ENCODE measurements at places on chromosomes 3 and 15.

- peak; percentile 16 for DNase-seq
These were observed 32.4 kb downstream of the PEAK1 start for GRCh38 chr15:77387365-77388105.

DNA sequence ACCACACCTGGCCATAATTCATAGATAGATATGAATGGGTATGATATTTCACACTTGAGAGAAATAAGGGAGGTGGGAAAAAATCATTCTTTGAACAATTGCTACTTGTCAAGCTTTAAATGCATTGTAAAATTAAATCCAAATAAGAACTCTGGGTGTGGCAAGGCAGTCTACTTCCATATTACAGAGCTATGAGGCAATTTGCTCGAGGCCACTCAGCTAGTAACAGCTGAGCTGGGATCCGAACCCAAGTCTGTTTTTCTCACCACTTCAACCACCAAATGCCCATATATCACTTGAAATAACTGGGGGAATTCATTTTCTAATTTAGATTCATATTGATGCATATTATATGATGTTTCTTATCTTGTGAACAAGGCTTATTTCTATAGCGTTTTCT is 482.2 kb upstream of the ADAMTS9 start:
- no peak for DNase-seq

DNA sequence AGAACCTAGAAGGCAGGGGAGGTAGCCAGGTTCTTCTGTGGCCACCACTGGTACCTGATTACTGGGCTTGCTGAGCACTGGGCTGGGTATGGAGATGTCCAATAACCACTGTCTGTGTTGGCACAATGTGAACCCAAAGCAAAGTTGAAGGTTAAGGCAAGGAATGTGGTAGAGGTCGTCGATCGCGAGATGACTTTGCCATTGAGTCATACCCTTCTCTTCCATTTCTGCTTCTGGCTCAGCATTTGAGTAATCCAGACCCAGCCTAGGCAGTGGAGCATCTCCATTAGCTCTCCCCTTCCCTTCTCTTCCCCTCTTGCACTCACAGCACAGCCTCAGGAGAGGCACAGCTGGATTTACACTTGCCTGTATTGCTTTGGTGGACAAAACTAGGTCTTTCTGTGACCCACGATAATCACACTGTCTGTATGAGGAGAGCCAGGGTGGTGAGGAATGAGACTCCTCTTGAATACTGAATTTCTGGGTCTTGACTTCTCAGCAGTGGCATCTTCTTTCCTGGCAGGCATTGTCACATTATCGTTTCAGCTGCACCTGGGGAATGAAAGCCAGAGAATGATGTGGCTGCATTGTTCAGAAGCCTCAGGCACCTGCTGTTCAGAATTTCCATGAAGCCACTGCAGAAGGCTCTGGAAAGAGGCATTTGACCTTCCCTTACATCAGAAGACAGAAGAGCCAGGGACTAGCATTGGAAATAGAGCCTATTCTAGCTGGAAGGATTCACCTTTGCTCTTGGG is 272.6 kb downstream of the PDCD6IP start:
- DNase-seq: no peak

DNA sequence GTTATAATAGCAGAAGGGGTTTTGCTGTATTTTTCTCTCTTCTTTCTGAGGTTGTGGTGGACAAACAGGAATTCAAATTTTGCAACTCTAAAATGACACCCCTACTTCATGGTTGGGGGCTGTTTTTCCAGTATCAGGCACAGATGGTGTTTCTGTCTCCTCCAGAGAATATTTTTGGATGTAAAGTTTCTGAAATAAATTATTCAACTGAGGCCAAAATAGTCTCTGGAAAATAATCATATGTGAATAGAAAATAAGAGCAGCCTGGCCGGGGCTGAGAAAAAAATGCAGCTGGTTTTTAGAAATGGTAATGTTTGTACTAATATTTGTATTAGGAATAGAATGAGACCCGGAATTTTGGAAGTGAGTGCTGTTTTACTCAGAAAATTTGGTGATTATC is 121.3 kb upstream of the ADAMTS9 start:
- no peak for DNase-seq

- no peak for DNase-seq
These were observed 46.0 kb downstream of the UACA start for GRCh38 chr15:70717237-70717793.

DNA sequence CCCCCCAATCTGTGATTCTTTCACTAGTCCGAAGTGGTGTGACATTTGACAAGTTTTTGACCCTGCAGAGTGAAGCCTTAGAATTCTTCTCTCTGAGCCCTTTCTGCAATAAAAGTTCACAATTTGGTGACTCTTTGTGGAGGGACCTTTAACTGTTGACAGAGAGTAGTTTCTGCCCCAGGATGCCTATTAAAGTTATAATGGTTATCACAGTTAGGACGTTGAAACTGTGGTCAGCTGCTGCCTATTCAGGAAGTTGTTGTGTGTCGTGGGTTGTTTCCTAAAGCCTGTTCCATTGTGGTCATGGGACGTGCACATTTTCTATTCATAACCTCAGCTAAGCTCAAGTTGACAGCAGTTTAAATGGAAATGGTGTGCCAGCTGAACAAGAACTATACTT is 274.5 kb downstream of the NEK10 start:
- DNase-seq: peak; percentile 37

GRCh38 chr3:58642846-58643245 is 23.7 kb downstream of the FAM3D start:
- no peak for DNase-seq

DNA sequence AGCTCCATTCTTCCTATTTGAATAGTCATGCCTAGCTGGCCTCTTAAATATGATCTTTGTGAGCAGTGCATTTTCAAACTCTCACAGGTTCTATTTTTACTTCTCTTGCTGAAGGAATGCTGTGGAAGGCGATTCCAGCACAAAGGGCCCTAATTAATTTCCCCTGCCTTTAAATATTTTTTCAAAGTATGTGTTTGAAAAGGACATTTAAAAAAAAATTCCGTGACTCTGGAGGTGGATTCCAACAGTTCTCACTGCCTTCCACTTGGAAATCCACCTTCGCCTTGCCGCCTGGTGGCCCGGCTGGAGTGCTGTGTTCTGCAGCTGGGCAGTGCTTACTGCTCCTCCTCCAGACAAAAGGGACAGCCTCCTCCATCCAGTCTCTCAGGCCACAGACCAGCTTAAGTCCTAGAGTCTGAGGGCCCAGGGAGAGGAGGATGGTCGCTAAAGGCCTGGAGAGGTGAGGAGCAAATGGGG is 61.5 kb upstream of the CORO2B start:
- DNase-seq: no peak

DNA sequence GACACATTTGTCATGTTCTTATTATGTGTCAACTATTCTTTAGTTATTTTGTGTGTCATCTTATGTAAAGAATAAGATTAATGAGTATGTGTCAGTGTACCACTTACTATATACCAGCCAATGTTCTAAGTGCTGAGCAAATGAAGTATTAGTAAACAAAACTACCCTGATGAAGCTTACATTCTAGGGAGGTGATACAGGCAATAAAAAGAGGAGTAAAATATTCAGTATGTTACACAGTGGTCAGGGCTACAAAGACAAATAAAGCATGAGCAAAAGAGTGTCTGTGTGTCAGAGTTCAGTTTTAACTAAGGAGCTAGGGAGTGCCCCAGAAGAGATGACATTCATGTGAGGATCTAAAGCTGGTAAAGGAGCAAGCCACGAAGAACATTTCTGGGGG is 79.1 kb downstream of the TRPC1 start:
- DNase-seq: no peak

- DNase-seq: no peak
These were observed 34.8 kb downstream of the EIF4E3 start for GRCh38 chr3:71690341-71690841.

DNA sequence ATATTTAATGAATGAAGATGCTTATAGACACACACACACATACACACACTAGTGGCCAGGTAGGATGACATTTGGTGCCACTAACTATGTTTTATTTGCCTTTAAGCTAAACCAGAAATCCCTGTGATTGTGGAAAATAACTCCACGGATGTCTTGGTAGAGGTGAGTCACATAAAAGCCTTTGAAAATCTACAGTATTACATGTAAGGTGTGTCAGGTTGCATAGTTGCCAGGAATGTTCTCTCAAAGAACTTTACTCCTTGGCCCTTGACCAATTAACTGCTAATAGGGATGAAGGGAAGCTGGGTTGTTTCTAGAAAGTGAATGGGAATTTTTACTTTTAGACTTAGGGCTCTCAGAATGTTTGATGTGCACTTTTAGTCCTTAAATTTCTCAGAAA is 9.9 kb downstream of the ZBED2 start:
- DNase-seq: no peak

- no peak for DNase-seq
These were observed 72.8 kb upstream of the ACAD9 start for GRCh38 chr3:128806588-128806987.

DNA sequence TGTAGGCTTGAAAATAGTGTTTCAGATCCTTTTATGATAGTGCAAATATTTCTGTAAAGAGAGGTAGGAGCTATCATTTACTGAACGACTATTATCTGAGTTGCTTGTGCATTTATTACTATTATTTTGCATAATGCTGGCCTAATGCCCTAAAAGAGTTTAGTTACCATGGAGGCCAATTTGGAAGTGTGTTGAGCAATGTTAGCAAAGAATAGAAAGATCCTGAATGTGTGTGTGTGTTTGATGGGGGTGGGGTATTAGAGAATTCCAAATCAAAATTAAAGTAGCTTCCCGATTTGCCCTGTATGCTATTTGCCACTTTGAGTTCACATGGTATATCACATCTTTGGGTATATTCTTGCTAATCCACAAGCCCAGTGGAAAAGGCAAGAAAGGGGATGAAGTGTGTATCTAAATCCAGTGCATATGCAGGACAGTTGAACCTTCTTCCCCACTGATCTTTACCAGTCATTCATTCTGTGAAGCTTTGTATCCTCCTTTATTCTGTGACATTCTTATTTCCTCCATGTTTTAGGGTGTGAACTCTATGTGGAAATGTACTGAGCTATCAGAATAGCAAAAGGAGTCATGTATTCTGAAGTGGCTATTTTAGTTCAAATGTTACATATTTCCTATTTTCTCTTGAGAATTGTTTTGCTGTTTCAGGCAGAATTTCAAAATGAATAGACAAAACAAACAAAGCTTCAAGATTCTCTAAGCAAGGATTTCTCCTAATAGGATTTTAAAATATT is 45.7 kb upstream of the PLSCR5 start:
- DNase-seq: no peak

DNA sequence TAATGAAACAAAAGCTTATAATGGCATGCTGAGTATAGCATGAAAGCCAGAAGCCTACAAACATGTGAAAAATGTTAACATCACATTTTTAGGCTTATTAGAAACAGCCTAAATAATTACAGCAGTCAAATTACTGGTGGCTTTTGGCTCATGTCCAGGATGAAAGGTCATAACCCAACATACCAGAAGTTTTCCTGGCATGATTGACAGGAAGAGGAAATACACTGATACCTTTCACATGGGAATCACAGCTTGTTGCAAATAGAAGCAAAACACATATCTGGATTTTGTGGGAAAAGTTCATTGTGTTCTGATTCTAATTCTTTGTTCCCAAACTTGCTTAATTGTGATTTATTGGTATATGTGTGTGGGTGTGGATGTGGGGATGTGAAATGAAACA is 393.5 kb upstream of the ARRDC4 start:
- DNase-seq: no peak

- DNase-seq: no peak
These were observed at the start of gene PLSCR2 for GRCh38 chr3:146469150-146470017. Gene PLSCR2 (minus strand): TSS chr3:146469561. CDS start chr3:146459904, 9,657 bp downstream.

- DNase-seq: no peak
These were observed 92.2 kb upstream of the TNFAIP8L3 start for GRCh38 chr15:51186891-51187290.

DNA sequence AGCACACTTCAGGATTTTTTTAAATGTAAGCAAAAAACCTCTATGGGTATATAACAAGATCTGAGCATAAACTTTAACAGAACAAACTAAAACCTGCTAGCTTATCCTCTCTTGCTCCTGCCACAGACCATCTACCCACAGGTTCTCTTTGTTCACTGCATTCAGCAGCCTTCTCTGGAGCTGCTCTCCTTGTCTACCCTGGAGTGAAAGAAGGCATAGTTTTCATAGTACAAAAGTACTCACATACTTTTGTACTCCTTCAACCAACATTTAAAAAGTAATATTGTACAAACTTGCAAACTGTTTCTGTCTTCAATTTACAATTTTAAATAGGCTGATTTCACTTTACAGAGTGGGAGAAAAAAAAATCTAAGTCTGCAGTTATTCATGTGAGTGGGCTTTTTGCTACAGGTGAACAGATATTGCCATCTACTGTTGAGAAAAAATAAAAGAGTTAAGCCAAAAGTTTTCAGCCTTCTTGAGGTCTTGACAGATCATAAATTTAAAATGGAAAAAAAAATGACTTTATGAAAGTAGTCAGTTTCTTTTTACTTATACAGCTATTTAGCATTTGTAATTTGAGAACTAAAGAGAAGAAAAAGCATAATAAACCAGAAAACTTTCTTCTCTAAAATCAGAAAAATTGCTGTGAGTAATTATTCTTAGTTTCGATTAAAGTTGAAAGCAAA is 20.4 kb downstream of the TERC start:
- peak; percentile 36 for DNase-seq

DNA sequence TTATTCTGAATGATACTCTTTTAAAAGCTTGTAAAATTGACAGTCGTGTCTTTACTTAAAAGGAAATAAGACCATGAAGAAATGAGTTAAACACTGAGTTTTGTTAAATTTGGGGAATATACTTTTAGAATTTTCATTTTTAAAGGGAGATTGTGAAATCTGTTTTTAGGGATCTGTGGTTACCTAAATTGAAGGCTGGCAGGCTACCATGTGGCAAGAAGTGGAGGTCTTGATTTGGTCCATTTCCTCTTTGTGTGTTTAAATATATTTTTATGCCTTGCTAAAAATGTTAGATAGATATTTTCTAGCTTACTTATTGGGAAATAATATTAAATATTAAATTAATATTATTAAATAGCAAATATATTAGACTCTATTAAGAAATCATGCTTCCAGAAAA is 36.6 kb upstream of the SLC22A13 start:
- no peak for DNase-seq

DNA sequence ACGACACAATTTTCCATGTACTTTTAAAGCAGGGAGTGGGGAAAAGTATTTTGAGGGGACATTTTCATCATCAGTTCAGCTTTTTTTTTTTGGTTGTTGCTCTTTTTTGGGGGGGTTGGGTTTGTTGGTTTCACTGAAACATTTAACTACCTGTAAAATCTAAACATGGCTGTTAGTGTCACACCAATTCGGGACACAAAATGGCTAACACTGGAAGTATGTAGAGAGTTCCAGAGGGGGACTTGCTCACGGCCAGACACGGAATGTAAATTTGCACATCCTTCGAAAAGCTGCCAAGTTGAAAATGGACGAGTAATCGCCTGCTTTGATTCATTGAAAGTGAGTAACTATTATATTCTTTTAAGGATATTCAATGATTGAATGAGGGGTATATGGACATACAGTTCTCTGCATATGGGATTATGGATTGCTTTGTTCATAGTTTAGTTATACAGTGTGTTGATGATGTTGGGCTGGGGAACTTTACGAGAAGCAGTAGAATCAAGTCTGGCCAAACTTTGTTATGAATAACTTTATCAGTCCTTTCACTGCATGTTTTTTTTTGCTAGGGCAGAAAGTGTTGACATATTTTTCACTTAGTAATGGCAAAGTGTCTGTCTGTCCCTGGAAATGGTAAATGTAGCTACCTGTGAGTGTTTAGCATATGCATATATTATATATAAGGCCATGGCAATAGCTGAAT is 31.5 kb downstream of the MBNL1 start:
- DNase-seq: no peak
